ENCODE measurements at places on chromosomes 3 and 15. TPM values are rescaled to one million over a fixed set of nuclear protein-coding genes. Genes with fewer than 3 reads are reported as not detected.

STRA6 gene
- total RNA-seq = 20.1 TPM

GRCh38 chr3:194938845-194939531, 253.3 kb downstream of the FAM43A start:
- no peaks in the 10 kb centered on the region for H3K4me1 ChIP-seq
- H3K27me3 ChIP-seq = no peaks in the 10 kb centered on the region
- DNase-seq = no peak
- H3K27ac ChIP-seq = no peak overlapping the region
- H3K36me3 ChIP-seq = no peaks in the 10 kb centered on the region

NTRK3 gene
- total RNA-seq = 12.3 TPM

DNA sequence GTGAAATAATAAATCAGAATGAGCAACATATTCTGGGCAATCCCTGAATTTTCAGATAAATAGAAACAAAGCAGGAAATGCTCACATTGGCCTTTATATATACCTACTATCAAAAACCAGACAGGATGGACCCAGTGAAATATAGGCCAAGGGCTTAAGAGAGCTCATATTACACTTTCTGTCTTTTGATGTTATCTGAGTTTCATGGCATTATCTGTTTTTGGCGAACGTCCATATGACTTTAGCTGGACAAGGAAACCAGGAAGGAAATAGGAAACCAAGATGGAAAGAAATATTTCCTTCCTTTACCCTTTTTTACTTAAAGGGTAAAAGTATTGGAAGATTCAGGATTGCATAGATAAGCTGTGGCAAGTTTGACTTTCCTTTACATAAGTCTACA, 274.8 kb downstream of the THSD4 start:
- peaks cover 5% of the 10 kb centered on the region for H3K36me3 ChIP-seq
- peaks cover 12% of the 10 kb centered on the region for H3K27me3 ChIP-seq

DNA sequence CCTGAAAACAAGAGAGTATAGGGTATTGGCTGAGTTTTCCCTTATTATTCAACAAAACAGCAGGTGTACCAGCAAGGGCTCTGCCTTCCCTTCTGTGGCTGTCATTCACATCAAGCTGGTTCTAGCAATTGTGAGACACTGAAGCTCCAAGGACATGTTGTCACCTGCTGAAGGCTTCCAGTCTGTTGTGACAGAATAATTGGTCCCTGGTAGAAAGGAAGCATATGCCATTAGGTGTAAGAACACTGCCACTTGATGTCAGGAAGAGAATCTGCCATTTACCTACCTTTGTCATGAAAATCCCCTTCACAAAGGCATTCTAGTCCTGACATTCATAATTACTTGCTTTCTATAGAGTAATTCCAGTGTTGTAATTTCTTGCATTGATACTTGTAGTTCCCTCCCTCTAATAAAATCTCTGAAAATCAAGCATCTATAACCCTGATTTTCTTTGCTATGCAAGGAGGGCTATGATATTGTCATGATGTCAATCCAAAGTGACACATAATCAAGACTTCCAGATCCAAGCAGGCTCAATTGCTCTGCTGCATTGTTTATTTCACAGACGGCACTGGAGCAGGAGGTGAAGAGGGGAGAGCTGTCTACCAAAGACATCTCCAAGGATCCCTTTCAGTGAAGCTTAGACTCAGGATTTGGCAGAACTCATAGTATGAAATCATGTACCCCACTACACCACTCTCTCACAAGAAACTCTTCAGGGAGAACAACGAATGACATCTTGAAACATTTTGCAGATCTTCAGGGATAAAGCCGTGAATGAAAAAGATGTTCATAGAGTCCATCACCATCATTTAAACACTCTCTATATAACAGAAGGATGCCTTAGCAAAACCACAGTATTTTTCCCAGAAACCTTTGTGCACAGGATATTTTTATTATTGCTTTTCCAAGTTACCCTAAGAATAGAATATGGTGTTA, 425.3 kb downstream of the RBMS3 start:
- peaks cover 10% of the 10 kb centered on the region for H3K36me3 ChIP-seq
- H3K4me3 ChIP-seq = no peak overlapping the region
- H3K27ac ChIP-seq = no peak overlapping the region
- no peak for DNase-seq
- H3K4me1 ChIP-seq = peaks cover 19% of the 10 kb centered on the region

DNA sequence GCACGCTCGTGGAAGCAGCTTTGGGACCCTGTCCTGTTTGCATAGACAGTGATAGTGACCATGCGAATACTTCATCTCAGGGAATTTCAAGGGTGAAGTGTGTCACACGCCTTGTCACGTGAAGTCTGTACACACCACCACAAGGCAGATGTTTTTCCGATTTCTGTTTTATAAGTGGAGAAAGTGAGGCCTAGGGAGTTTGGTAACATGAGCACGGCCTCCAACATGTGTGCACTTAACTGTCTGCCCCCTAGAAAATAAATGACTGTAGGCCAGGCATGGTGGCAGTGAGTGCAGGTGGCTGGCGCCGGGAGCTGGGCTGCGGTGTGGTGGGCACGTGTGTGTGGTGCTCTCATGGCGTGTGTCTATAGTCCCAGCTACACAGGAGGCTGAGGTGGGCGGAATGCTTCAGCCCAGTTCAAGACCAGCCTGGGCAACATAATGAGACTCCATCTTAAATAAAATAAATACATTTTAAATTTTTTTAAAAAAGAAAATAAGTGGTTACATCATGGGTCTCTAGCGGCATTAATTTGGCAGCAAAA, 42.0 kb downstream of the WHAMM start:
- H3K4me1 ChIP-seq = peaks cover 15% of the 10 kb centered on the region
- H3K36me3 ChIP-seq = no peaks in the 10 kb centered on the region
- H3K4me3 ChIP-seq = no peak overlapping the region
- no peaks in the 10 kb centered on the region for H3K27me3 ChIP-seq

- no peaks in the 10 kb centered on the region for H3K36me3 ChIP-seq
- no peak for DNase-seq
- H3K27ac ChIP-seq = no peak overlapping the region
- H3K27me3 ChIP-seq = no peaks in the 10 kb centered on the region
- no peak overlapping the region for H3K4me3 ChIP-seq
These were observed 646.4 kb upstream of the NR2F2 start for GRCh38 chr15:95684126-95684525.

DNA sequence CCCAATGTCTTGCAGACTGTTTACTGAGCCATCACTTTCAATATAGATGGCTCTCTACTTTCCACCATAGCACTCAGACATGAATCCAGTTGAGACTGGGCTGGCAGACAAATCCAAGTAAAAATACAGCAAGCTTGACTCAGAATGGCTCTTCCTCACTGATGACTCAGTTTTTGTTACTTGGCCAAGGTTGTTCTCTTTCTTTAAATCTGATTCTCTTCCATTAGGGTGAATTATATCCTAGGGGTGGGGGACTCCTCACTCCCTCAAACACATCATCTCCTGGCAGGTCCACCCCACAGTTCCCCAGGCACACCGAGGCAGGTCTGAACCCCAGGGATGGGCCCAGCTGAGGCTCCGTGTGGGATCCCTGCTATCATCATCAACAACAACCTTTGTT, 157.9 kb downstream of the MEX3B start:
- peaks cover 2% of the 10 kb centered on the region for H3K36me3 ChIP-seq
- H3K4me3 ChIP-seq = no peak overlapping the region
- no peaks in the 10 kb centered on the region for H3K27me3 ChIP-seq
- DNase-seq = no peak
- H3K4me1 ChIP-seq = peaks cover 16% of the 10 kb centered on the region
- no peak overlapping the region for H3K27ac ChIP-seq

ITIH1 gene
- 0.69 TPM for total RNA-seq
